Activated CD8-positive, alpha-beta memory T cell treated with anti-CD3 and anti-CD28 coated beads for 1 hour (primary cell): ENCODE measurements at places on chromosomes 5 and 9.

GRCh38 chr5:98541641-98542040, 231.8 kb upstream of the RGMB start:
- no peak for DNase-seq

DNA sequence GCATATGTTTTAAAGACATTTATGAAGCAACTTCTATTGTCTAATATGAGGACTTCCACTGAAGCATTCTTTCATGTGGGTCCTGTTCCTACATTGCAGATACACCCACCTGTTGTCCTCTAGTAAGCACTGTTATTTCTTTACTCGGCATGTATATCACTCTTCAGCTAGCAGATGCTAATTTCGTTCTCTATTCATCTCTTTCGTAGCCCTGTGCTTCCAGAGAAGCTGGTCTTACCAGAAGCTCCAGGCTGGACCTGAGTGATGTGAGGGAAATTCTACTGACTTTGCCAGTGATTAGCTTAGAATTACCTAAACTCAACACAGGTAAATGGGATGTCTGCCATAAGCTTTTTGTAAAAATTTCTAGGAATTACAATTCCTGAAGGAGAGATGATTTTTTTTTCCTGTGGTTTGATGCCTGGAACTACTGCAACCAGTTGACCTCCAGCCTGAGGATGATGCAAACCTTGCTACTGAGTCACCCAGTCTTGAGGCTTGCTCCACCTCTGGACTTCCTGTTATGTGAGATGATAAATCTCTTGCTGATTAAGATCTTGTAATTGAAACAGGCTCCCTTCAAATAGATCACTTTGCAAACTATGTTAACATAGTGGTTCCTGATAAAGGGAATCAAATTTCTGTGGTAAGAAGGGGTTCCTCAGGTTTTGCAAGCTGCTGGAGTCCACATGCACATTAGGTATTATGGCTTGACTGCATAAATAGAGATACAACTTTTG, 52.2 kb upstream of the SPINK5 start:
- no peak for DNase-seq

GRCh38 chr9:84667571-84668195, 1.8 kb upstream of the NTRK2 start:
- no peak for DNase-seq

- no peak for DNase-seq
These were observed 208.9 kb upstream of the DMRTA1 start for GRCh38 chr9:22237497-22238363.

GRCh38 chr9:16768816-16769215, 101.7 kb downstream of the BNC2 start:
- DNase-seq, result no peak

DNA sequence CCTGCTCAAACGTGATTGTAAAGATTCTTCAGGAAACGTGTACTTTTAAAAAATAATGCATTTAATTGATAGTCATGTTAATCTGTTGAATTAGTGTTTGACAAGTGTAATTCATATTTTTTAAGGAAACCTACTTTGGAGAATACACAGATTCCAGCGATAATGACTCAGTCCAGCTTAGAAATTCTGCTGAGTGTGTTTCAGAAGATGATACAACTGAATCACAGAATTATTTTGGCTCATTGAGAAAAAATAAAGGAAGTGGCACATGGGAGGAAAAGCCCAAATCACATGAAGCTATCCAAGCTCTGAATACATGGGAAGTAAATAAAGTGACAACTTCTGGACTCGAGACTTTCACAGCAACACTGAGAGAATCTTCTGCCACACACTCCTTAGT, 37.8 kb downstream of the ICE1 start:
- DNase-seq, result no peak

GRCh38 chr5:126544087-126544740, 50.8 kb downstream of the ALDH7A1 start:
- DNase-seq, result no peak

- no peak for DNase-seq
These were observed 3.7 kb downstream of the FAM163B start for GRCh38 chr9:133605446-133605845.

DNA sequence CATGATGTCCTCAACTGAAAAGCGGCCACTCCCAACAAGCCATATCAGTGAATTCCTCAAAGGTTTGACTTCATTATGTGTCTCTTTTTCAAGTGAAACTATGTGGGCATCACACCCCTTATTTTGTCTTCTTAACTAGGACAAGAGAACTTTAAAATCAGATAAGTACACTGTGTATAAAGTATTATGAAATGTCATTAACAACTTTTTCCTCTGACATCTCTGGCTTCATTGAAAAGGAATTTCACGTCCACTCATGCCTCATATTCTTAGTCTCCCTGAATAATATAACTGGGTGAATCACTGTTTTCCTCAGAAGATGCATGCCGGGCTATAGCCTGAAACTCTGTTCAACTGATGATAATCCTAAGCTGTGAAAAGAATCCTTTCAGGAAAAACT, 415.8 kb downstream of the ACTL7B start:
- no peak for DNase-seq
